ENCODE measurements at places on chromosomes 11 and 22.

GRCh38 chr11:1302461-1303125 lies 6.8 kb downstream of the TOLLIP start:
- DNase-seq: no peak

GRCh38 chr11:88447281-88447680 lies 109.7 kb upstream of the CTSC start:
- DNase-seq: no peak

DNA sequence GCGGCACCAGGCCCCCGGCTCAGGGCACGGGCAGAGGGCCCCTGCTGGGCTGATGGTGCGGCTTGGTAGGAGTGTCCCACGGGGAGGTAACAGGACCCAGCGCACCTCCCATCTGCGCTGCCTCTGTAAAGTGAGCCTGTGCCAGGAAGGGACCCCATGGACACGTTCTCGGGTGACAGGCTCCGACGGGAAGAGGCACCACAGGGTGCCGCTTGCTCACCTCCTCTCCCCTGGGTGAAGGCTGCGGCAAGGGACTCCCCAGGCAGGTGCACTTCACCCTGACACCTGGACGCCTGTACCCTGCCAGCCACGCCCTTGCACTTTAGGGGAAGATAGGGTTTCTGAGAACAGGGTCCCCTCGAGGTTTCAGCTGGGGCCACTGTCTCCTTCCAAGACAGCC lies 48.1 kb downstream of the SHANK2 start:
- no peak for DNase-seq

- no peak for DNase-seq
These were observed 2.6 kb downstream of the ARHGAP8 start for GRCh38 chr22:44754998-44755397.

DNA sequence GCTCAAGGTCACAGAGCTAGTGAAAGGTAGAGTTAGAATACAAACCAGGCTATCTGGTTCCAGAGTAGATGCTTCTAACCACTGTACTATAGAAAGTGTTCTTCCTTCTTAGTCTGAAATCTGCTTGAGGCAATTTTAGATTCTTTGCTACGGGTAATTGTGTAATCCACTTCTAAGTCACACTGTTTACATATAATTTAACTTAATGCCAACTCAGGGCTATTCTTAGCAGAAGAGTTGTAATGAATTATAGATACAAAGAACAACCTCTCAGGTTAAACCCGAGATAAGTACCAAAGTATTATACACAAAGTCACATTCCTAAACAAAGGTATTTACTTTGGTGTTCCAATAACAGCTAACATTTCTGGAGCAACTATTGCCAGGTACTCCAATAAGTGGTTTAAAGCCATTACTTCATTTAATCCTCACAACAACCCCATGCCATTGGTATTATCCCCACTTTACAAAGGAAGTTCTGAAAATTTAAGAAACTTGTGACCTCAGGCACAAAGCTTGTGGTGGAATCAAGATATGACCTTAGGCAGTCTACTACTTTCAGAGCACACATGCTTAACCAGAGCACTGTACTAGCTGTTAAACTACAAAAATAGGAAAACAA lies 31.1 kb upstream of the DDI1 start:
- no peak for DNase-seq

DNA sequence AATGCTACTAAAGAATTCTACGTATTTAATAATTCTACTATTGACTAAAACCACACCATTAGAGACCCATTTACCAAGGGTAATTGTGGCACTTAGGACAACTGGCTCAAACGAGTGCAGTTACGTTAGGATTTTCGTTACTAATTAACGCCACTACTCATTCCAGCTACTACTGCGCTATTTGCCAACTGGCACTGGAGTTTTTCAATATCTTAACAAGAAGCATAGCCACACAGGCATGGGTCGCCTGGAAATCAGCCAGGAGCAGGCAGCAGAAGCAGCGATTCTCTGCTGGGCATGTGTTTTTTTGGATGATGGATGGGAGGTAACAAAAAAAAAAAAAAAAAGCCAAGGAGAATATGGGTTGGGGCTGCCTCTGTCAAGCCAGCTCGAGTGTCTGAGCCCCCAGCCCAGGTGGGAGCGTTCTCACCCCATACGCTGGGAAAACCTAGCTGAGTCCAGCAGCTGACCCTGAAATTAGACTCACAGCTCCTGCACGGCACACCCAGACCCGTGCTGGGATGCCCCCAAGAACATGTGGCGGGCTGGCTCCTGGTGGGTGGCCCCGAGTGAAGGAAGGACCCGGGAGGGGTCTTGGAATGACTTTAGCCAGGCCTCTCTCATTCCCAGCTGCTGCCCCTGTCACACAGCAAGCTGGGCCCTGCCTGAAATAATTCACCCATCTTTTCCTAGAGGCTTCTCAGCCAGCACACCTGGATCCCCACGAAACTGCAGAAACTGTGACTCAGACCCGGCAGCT lies 214.0 kb downstream of the BRD1 start:
- DNase-seq: no peak

DNA sequence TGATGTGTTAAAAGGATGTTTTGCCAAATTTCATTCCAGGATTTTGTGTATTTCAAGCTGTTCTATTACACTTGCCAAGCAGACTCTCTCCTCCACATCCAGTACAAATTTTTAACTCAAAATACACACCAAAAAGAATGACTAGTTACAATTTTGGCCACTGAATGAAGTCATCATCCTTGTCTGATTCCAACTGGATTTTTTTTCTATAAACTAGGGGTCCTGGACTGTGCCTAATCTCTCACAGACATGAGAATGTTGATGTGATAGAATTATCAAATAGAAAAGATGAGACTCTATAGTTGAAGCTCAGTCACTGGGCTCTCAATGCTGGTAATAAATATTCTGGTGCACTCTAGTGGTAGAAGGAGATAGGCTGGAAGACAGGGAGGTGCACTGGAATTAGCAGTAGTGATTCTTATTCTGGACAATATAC lies 85.8 kb downstream of the FANCF start:
- DNase-seq: peak; percentile 22

DNA sequence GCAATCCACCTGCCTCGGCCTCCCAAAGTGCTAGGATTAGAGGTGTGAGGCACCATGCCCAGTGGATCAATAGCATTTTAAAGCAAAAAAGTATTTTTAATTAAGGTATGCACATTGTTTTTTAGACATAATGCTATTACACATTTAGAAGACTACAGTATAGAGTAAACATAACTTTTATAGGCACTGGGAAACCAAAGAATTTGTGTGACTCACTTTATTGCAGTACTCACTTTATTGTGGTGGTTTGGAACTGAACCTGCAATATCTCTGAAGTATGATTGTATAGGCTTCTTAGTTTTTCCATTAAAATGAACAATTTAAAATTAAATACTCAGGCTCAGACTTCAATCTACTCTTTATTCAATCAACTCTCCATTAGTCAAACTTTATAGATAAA lies 17.5 kb upstream of the CD3E start:
- DNase-seq: peak; percentile 17

- DNase-seq: no peak
These were observed 609.9 kb downstream of the INSC start for GRCh38 chr11:15724601-15725000.

DNA sequence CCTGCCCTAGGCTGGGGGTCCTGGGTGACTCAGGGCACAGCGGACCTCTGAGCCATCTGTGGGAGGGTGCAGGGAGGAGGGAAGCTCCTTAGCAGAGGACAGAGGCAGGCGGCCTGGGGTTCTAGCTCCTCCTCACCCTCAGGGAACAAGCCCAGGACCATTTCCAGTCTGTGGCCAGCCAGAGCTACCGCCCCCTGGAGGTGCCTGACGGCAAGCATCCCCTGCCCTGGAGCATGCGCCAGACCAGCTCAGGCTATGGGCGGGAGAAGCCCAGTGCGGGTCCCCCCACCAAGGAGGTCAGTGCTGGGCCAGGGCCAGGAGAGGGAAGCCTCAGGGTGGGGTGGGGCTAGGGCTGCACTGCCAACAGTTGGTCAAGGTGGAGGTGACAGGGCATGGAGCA lies 26.0 kb upstream of the LRRC10B start:
- DNase-seq: no peak

GRCh38 chr11:81211050-81211449 lies 1522.6 kb downstream of the FAM181B start:
- no peak for DNase-seq

- DNase-seq: no peak
These were observed 418.7 kb upstream of the CADM1 start for GRCh38 chr11:115922876-115923275.

GRCh38 chr11:88017666-88018065 lies 157.6 kb downstream of the RAB38 start:
- DNase-seq: no peak

DNA sequence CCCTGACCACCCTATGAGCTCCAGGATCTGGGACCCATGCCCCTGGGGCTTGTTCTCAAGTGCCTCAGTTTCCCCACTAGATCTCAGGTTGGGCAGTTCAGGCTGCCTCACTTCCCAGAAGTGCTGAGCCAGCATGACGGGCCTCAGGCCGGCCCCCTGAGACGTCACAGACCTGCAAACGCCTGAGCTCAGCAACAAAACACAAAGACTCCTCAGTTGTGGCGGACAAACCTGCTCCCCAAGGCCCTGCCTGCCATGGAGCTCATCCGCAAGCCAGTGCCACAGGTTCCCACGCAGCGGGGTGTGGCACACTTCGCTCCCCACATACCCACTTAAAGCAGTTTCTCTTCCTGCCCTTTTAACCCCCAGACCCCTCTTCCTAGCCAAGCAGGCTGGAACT lies 45.2 kb downstream of the NECTIN1 start:
- DNase-seq: no peak

GRCh38 chr22:48236261-48236660 lies 1473.8 kb downstream of the TBC1D22A start:
- no peak for DNase-seq

DNA sequence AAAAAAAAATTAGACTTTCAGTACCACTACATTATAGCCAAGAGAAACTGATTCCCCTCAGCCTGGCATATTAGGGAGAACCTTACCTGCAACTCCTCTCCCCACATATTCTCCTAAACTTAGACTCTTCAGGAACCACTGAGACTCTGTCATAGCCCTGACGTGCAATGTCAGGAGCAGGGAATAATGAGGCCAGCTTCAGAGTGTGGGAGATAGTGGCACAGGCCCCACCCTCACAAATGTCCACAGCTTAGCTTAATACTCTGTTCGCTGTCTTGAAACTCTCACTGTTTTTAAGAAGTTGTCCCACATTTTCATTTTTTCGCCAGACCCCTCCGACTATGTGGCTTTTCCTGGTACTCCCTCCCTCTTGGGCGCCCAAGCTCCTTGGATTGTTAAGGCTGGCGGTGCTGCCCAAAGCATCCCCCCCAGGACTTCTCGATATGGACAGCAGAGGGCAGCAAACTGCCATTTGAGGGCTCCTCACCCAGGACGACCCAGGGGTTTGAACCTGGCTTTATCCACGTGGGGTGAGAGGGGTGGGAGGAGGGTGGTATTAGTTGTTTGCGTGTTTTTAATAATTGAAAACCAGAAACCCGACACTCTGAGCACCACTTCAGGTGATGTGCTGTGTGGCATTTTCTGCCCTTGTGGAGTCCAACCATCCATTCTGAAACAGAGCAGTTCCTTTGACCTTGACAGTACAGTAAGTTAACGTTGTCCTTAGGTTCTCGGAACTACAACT lies 45.2 kb upstream of the RASSF10 start:
- DNase-seq: peak; percentile 59

DNA sequence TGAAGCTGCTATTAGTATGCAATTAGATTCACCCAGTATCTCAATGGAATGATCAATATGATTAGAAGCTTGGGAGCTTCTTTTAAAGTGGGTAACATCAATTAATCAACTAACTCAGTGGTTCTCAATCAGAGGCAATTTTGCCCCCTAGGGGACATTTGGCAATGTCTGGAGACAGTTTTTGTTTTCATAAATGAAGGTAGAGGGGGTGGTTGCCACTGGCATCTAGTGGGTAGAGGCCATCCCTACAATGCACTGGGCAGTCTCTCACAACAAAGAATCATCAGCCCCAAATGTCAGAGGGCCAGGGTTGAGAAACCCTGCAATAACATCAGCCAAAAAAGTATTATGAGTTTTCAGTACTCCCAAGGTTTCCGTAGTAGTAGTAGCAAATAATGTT lies 5.9 kb upstream of the AMOTL1 start:
- DNase-seq: no peak

- no peak for DNase-seq
These were observed 109.1 kb upstream of the BID start for GRCh38 chr22:17883356-17883755.

DNA sequence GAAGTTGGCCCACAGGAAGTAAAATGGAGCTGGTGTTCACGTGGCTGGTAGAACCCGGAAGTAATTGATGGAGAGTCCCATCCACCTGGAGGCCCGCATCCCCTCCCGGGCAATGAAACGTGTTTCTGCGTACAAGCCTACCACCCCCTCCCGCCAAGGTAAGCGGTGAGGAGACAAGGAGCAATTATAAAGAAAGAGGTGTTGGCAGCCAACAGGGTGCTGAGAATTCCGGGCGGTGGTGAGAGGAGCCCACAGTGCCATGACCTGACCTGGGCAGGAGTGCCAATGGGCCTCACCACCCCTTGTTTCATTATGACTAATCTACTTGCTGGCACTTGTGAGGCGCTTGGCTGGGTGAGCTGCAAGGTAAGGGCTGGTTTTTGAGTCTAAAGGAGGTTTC lies 83.8 kb upstream of the BID start:
- DNase-seq: no peak

DNA sequence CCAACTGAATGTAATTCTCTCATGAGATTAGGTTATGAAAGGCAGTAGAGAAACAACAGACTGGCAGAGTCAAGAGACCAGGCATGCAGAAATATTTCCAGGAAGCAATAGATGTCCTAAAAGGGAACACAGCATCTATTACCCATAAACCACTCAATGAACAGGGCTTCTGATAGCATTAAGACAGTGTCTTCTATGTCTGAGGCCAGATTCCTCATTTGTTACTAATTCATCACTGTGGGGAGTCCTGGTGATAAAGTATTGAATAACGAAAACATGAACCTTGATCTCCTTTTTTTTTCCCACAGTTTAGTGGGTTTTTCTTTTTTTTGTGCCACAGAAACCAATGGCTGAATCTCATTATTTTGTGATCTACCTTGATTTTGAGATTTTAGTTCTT lies 339.0 kb downstream of the METTL15 start:
- peak; percentile 60 for DNase-seq

DNA sequence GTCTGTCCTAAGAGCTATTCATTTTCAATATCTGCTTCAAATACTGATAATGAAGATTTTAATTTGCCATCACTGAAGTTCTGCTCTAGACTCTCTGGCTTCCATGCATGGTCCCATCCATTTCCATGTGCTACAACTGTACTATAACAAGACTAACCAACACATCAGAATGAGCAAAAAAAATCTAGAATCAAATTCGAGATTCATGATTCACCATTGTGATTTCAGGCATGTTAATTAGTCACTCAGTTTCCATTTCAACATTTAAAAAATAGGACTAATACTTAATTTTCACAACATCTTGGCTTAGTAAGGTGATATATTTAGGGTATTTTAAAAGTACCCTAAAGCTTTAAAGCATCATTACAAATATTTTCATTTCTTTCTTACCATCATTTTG lies 22.8 kb downstream of the PICALM start:
- DNase-seq: no peak

- DNase-seq: no peak
These were observed 55.8 kb upstream of the THY1 start for GRCh38 chr11:119478711-119479285.

All from astrocyte of the spinal cord (primary cell).